ENCODE measurements at places on chromosomes 12 and 14.

GRCh38 chr14:34642595-34642994 lies 12.6 kb upstream of the SNX6 start:
- no peak for DNase-seq

GRCh38 chr12:128245905-128246304 lies 21.1 kb upstream of the TMEM132C start:
- no peak for DNase-seq

- DNase-seq: no peak
Measured at GRCh38 chr12:94677778-94678177, 27.4 kb upstream of the TMCC3 start.

DNA sequence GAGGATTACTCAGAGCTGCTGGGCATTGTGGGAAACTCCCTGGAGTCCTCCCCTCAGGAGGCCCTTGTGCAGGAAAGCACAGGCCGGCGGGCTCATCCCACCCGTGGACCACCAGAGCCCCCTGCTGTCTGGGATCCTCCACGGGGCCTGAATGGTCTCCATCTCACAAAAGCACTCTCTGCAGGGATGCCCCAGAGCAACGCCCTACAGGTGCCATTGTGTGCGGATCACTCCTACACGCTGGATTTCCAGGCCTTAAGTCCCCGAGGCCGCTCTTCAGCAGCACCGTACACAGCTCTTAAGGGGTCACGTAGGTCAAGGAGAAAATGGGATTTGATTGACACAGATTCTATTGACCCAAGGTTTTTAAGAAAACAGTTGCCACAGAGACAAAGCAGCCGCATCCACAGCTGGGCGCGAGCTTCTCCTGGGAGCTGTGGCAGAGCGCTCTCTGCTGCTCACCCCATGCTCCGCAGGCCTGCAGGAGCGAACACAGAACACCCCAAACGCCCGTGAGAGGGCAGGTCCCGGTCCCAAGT lies 36.7 kb upstream of the RIMBP2 start:
- DNase-seq: no peak

DNA sequence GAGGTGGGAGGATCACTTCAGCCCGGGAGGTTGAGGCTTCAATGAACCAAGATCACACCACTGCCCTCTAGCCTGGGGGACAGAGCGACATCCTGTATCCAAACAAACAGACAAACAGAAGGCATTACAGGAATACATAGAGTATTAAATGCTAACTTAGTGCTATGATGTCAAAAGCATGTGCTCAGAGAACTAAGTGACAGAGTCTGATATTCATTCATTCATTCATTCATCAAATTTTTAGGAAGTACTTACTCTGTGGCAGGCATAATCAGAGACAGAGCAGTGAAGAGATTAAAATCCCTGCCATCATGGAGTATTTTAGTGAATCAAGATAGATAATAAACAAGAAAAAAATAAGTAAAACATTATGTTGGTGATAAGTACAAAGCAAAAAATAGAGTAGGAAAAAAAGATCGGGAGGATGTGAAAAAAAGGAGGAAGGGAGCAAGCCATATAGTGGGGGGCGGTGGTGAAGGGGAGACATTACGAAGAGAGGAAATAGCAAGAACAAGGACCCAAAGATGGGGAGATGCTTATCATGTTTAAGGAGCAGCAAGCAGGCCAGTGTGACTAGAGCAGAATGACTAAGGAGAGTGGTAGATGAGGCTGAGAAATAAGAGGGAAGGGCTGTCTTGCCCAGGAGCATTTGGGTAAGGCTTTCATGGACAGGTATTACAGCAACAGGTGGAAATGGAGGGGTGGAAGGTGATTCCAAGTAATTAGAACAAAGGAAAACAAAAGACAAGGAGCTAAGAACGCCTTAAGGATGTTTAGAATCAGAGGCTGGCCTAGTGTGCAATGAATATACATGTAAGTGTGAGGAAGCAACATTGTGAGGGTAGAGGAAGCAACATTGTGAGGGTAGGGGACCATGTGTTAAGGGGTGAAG lies 2.8 kb downstream of the MAP4K5 start:
- DNase-seq: no peak

- DNase-seq: no peak
Measured at GRCh38 chr12:29638528-29638927, 141.0 kb upstream of the OVCH1 start.
